D341Med (cell line): ENCODE measurements at places on chromosomes 3 and 15.

GRCh38 chr3:184203526-184203925 is 17.5 kb downstream of the ABCF3 start:
- no peak for DNase-seq

- no peak for DNase-seq
Measured at GRCh38 chr15:33535135-33535534, 224.4 kb downstream of the RYR3 start.

DNA sequence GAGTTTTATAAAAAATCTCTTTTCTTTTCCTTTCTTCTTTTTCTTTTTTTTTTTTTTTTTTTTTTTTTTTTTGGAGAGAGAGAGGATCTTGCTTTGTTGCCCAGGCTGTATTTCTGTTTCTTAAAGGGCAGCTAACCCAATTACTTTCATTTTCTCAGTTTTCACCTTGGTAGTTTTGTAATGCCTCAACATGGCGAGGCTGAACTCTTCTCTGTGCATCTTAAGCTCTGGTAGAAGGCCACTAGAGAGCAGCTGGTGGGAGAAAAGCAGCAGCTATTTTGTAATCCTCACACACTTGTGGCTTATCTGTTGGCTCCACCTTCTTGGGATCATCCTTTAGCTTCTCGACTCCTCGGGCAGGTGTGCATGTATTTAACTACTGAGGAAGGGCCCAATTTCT is 152.2 kb upstream of the MEIS2 start:
- no peak for DNase-seq

DNA sequence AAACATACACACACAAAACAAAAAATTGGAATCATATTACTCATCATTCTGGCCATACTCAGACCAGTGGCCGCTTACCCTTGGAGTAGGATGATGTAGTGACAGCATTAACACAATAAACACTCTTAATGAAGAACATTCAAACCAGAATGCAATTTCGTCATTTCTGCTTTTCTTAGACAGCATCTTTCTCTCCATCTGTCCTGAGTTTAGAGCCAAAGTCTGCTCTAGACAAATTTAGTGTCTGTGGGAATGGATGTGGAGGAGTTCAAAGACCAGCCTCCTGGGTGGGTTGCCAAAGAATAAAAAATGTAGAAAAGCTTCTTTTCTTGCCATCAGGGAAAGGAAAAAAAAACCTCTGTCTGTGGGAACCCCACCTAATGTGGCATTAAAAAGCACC is 212.4 kb upstream of the POU1F1 start:
- no peak for DNase-seq

- no peak for DNase-seq
Measured at GRCh38 chr3:158330870-158331269, 221.0 kb downstream of the RSRC1 start.

GRCh38 chr3:157087373-157087772 is 72.6 kb downstream of the CCNL1 start:
- DNase-seq = no peak

DNA sequence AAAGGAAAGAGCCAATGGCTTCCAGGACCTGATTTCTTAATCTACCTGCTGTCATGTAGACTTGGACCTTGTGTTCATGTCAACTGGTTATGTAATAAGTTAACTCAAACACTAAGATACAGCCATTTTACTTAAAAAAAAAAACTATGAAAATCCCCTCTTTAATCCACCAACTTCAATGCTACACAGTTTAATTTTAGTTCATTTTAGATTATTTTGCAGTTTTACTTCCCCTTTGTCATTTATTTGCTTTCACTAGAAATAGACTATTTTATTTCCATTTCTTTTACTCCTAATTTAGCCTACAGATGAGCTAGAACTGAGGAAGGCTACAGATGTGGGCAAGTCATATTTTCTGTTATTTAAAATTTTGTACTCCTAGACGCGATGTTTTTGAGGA is 10.7 kb upstream of the DNAJC13 start:
- no peak for DNase-seq

- no peak for DNase-seq
Measured at GRCh38 chr3:98223907-98224672, 40.0 kb upstream of the OR5H6 start.

GRCh38 chr3:105503191-105503593 is 136.5 kb downstream of the ALCAM start:
- no peak for DNase-seq

GRCh38 chr3:71997066-71997653 is 212.2 kb upstream of the PROK2 start:
- no peak for DNase-seq

DNA sequence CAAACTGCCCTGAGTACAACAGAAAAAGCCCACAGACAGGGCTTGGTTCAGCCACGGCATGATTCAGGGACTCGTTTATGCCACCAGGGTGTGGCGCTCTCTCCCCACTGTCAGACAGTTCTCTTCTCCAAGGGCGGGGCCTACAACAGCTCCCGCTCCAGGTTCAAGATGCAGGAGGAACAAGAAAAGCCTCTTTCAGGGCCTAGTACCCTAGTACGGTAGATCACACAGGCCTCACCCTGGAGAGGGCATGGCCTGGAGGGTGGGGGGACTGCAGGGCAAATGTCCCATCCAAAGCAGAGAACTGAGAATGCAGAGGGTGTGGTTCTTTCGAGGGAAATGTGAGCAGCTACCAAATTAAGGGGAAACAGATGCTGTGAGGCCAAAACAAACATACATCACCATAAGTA is 12.0 kb downstream of the MESD start:
- peak; percentile 77 for DNase-seq

DNA sequence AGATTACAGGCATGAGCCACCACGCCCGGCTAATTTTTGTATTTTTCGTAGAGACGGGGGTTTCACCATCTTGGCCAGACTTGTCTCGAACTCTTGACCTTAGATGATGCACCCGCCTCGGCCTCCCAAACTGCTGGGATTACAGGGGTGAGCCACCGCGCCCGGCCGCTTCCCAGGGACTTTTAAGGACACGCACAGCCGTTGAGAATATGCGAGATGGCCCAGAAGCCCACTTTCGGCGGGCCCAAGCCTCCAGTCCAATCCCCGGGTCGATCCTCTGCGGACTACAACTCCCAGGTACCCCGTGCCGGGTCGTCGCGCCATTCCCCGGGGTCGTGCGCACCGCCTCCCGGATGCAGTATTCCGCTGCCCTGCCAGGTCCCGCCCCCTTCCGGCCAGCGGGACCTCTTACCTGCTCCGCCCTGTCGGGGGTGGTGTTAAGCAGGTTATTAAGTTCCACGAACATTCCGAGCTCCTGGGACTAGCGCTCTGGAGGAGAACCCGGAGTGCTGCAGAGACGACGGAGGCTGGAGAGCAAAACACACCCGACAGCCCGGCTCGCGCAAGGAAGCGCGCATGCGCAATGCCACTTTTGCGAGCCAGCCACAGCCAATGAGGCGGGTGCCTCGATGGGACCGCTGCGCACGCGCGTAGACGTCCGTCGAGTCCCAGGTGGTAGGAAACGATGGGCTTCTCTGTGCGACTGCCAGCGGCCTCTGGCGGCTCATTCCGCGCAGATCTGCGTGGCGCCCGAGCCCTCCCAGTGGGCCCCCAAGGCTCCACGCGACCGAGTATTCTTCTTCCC is at the start of gene ELP6:
ELP6 (minus strand) TSS at position 588 of the 805 bp plus-strand sequence; CDS start at position 466, 122 bp downstream.
- DNase-seq = peak; percentile 98

GRCh38 chr3:112721231-112721630 is 80.3 kb upstream of the CCDC80 start:
- DNase-seq = no peak

DNA sequence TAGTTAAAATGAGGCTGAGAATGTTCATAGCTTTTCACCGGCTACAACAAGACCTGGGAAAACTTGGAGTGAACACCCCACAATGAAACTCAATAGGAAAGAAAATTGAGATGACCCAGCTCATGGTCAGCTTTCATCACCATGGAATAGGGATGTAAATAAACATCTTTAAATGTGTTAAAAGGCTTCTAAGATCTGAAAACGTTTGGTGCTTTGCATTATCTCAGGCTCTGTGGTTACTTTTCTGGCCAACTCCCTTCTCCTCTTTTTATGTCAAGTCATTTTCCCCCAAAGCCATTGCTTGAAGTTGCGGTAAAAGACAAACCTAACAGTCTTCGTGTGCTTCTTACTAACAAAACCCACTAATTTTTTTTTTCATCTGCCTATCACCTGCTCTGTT is 195.8 kb downstream of the MECOM start:
- DNase-seq = no peak

GRCh38 chr3:73624017-73624820 is 522 bp downstream of the PDZRN3 start:
- DNase-seq = peak; percentile 67

DNA sequence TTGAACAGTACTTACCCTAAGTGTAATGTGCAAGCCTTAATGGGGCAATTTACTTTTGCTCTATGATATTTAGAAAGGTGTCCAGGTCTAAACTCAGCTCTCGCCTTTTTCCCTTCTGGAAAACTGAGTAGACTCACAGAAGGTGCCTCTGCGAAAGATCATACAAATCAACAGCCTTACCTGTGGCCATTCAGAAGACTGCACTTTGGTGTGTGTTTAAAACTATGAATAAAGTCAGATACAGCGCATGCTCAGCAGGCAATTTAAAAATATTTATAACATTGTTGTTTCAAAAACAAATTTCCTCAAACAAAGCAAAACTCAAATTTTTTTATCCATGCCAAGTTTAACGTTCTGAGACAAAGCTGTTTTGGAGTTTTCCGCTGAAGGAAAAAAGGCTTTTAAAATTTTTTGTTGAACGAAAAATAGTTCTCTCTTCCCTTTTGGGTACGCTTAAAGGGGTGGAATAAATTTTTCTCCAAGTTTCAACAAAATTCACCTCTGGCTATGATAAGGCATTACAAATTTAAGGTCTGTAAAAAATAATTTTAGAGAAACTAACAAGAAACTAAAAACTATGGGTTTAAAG is 156.3 kb downstream of the TIGIT start:
- no peak for DNase-seq

DNA sequence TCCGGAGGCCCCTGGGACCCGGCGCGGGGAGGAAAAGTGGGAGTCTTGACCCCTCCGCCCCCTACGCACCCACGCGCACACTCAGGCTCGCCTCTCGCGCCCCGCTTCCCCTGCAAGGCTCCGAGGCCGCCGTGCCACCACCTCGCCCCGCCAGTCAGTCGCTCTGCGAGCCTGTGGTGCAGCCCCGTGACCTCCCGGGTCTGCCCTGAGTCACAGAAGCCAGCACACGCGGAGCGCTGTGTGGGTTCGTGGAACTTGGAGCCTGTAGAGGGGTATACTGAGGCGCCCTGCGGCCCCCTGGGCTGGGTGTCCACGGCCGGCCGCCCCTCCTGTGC is 380 bp upstream of the ALS2CL start:
- DNase-seq = no peak

- DNase-seq = no peak
Measured at GRCh38 chr15:67765701-67766100, 59.6 kb upstream of the SKOR1 start.

DNA sequence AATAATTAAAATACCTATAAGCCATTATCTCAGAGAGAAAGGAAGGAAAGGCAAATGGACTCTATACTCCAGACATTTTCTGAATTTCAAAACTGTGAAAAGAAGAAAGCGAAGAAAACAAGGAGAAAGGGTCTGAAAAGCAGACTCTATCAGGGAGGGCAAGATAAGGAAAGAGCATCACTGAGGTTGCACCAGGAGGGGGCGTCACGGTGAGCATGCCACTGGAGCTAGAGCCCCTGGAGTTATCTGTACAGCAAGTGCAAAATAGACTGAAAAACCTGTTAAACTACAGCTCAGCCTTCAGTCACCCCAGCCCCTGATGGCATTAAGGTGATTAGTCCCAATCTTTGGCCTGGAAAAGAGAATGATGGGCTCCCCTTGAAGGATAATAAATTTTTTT is 514.3 kb downstream of the GABRG3 start:
- no peak for DNase-seq

- no peak for DNase-seq
Measured at GRCh38 chr15:90097475-90097874, 4.8 kb downstream of the IDH2 start.

- no peak for DNase-seq
Measured at GRCh38 chr3:174101244-174101643, 703.7 kb downstream of the NLGN1 start.

DNA sequence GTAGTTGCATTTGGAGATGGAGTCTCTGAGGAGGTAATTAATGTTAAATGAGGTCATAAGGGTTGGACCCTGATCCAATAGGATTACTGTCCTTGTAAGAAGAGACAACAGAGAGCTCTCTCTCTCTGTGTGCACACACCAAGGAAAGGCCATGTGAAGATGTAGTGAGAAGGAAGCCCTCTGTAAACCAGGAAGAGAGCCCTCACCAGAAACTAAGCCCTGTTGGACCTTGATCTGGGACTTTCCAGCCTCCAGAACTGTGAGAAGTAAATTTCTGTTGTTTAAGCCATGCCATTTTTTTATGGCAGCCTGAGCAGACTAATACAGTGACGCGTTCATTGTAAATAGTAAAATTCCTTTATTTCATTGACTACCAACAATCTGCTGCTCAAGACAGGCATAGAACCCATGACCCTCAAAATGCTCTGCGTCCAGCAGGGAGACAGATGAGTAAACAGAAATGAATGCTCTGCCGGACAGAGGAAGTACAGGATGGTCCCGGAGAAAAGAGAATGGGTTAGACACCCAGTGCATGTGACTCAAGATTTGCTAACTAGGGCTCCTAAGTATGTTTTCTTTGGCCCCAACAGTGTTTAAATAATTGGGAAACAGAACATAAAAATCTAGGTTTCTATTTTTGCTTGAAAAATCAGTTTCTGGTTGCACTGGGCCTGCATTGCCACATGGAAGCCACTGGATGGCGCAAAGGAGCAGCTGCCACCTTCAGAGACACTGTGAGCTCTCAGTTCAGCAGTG is 37.9 kb upstream of the TNFAIP8L3 start:
- DNase-seq = peak; percentile 71

- peak; percentile 71 for DNase-seq
Measured at GRCh38 chr3:133750259-133750656, 4.1 kb downstream of the TF start.
